ENCODE measurements at places on chromosomes 3 and 15. TPM values are rescaled to one million over a fixed set of nuclear protein-coding genes. Genes with fewer than 3 reads are reported as not detected.
A peak's percentile ranks its signal among the peaks of the same experiment; 100 is the strongest.

- DNase-seq, result no peak
These were observed 77.1 kb downstream of the IQSEC1 start for GRCh38 chr3:12996181-12996506.

Gene TRIM42
- total RNA-seq, result not detected

Gene SNTN
- not detected for total RNA-seq

GRCh38 chr3:23258110-23258509 is 55.0 kb downstream of the UBE2E2 start:
- no peak for DNase-seq

Gene PROS1
- total RNA-seq, result 16.8 TPM

DNA sequence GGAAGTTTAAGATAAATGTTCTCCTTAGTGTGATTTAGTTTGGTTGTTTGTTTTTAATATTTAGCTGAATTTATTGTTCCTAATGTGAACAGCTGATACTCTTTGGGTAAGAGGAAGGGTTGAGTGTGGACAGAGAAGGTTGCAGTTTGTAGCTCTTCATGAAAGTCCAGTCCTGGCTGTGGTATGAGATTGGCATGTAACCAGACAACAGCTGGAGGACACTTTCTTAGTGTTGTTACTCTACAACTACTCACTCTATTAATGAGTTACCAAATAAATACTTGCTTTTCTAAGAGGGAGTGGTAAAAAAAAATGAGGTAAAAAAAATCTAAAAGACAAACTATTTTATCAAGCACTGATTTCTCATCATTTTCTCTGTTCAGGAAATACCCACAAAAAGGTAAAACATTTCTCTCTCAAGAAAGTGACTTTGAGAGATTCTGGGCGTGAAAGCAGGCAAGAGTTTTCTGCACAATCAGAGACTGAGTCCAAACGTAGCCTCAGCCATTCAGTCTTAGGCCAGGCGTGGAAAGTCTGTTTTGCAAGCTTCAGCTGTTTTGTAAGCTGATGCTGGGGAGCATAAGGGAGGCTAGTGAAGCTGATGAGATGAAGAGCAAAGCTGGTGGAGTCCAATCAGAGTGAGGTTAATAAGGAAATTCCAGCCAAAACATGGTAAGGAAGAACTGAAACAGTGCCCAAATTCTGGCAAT is 138.5 kb upstream of the ARPP21 start:
- DNase-seq, result no peak

Gene CDHR4
- not detected for total RNA-seq

DNA sequence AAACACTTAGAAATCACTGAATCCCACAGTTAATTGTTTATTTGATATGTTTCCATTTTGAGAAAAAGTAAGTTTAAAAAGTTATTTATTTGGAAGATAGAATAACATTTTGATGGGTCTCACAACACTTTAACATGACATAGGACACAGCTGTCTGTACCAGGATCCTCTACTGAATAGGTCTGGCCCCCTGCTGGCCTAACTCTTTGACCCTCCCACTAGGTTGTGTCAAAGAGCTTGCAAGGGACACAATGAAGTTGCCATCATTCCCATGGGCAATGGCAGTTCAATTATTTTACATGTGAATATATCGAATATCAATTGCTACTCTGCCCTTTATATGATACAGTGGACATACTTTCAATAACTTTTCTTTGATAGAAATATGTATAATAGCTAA is 138.9 kb downstream of the EPHA3 start:
- no peak for DNase-seq

Gene OR5K2
- not detected for total RNA-seq

GRCh38 chr3:55177749-55178148 is 249.9 kb upstream of the LRTM1 start:
- no peak for DNase-seq

- DNase-seq, result no peak
These were observed 1080.1 kb upstream of the ALCAM start for GRCh38 chr3:104286645-104287044.

DNA sequence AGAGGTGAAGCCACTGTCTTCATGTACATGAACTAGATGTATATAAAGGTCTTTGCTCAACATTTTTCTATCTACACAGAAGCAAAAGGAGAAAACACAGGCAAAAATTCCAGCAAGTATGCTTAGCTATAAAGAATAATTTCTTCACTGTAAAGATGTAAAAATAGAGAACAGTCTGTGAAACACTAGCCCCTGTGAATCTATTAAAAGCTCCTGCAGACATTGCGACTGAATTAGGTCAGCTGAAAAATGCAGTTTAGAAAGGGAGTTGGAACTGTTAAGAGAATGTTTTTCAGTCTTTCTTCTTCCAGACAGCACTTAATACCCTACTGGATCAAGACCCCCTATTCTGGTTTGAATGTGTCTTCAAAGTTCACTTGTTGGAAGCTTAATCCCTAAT is 291.5 kb downstream of the KBTBD8 start:
- DNase-seq, result no peak

Gene TFG
- total RNA-seq, result 159 TPM

GRCh38 chr15:91422797-91423196 is 322.7 kb downstream of the SV2B start:
- no peak for DNase-seq

DNA sequence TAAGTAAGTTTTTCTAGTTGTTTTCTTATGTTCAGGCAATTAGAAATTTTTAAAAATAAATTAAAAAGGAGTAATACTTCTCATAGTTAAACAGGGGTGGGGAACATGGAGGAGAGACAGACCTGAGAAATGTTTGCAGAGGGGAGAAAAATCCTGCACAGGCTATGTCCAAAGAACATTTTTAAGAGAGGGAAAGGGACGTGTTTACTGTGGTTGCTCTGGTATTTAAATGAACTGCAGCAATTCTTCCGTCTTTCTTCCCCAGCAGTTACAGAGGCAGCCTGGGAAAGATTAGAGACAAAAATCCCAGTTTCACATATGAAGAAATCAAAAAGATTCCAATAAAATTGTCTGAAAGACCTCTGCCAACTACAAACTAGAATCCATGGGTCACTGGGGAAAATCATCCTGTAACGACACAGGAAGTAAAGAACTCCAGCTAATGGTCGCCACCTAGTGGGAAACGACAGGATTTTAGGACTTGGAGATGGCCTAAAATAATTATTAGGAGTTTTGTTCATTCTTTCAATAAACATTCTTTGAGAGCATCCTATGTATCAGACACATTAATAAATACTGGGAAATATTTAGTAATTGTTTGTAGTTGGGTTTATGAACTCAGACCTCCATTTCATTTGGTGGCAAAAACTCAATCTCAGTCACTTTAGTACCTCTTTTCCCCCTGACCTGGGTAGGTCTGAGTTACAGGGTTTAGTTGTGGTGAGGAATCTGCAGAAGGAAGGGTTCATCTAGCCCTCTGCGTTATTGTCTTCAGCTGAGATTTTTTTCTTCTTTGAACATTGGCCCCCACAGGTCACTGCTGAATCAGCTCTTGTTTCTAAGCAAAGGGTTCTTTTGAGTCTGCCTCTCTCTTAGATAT is 69.9 kb upstream of the GOLIM4 start:
- DNase-seq, result peak; percentile 59

- no peak for DNase-seq
These were observed 118.7 kb downstream of the NUP210 start for GRCh38 chr3:13301286-13301987.

GRCh38 chr3:83873550-83873949 is 1085.2 kb upstream of the CADM2 start:
- no peak for DNase-seq

Gene TNNC1
- total RNA-seq, result 5.2 TPM

Gene MESP2
- 1.1 TPM for total RNA-seq

Gene ISG20
- 14.9 TPM for total RNA-seq

DNA sequence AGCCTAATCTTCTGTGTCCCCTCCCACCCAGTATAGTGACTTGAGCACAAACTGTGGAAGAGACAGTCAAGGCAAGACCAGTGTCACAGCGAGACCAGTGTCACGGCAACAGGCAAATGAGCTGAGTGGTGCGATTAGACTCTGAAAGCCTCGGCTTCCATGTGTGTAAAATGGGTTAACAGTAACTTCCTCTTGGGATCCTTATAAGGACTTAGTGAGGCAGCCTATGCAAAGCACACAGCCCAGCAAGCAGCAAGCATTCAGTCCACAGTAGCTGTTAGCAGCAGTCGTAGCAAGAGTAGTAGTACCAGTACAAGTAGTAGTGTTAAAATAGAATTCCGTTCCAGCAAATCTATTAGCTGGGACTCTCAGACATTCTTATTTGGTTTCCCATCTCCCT is 334.1 kb downstream of the GABRB3 start:
- no peak for DNase-seq

DNA sequence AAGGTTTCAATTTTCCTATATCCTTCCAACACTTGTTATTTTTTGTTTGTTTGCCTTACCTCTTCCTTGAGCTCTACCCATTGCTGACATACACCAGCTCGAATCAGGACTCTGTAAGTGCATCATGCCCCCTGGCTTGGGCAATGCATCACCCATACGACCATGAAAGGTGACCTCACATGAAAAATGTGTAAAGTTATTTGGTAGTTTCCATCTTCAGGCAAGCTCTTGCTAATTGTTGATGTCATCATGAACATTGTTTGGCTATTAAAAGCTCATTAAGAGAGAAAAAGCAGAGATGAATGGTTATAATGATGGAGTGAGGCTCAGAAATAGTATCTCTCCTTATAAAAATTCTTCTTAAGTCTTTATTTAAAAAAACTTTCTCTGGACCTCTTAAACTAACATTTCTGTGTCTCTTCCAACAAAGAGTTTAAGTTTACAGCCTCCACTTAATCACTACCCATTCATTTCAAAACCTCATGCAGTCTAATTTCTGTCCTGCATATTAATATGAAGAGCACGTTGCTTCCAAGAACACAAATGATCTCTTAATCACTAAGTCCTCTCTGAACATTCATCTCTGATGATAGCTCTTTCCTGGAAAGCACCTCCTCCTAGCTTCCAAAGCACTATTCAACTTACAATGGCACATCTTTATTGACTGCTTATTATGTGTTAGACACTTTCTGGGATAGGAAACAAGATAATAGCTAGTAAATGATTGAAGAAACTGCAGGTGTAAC is 236.3 kb downstream of the NFKBIZ start:
- no peak for DNase-seq

- no peak for DNase-seq
These were observed 127.2 kb downstream of the EBLN2 start for GRCh38 chr3:73188707-73189106.

Gene TRPC1
- 29.6 TPM for total RNA-seq

GRCh38 chr3:134144694-134145093 is 106.0 kb downstream of the RYK start:
- DNase-seq, result no peak

GRCh38 chr3:195755791-195756676 is 35.3 kb downstream of the MUC20 start:
- no peak for DNase-seq

DNA sequence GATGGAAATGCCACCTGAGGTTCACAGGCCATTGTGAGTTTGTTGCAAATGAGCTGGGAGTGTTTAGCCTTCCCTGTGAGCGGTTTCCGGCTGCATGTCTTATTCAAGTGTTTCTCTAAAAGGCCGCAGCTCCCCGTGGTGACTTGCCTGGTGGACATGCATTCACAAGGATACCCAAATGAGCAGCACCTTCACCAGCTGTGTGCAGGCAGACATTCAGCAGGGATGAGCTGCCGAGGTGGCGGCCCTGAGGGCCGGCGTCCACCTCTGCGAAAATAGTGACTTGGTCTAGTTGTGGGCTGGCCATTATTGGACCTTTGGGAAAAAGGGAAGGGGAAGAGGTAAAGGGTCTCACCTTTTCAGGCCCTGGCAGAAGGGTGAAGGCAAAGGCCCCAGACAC is 23.4 kb downstream of the SPSB4 start:
- no peak for DNase-seq

- no peak for DNase-seq
These were observed 65.8 kb downstream of the PEAK1 start for GRCh38 chr15:77354063-77354462.

DNA sequence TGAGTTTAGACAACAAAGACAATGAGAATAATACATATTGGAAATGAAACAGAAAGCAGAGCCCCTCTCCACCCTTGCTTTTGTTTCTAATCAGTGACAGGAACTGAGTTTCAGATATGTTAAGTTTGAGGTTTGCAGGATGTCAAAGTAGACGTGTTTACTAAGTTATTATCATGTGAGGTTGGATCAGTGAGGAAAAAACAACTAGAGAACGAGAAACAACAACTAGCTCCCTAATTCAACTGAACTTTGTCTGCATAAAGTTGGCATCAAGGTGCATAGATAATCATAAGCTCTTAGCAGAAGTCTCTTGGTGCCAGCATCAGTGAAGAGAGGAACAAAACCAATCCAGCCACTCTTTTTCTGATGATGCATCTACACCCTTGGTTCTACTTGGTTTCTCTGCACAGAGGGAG is 491.1 kb upstream of the NR2F2 start:
- no peak for DNase-seq
